ENCODE measurements at places on chromosomes 13 and 19.
A peak's percentile ranks its signal among the peaks of the same experiment; 100 is the strongest.

DNA sequence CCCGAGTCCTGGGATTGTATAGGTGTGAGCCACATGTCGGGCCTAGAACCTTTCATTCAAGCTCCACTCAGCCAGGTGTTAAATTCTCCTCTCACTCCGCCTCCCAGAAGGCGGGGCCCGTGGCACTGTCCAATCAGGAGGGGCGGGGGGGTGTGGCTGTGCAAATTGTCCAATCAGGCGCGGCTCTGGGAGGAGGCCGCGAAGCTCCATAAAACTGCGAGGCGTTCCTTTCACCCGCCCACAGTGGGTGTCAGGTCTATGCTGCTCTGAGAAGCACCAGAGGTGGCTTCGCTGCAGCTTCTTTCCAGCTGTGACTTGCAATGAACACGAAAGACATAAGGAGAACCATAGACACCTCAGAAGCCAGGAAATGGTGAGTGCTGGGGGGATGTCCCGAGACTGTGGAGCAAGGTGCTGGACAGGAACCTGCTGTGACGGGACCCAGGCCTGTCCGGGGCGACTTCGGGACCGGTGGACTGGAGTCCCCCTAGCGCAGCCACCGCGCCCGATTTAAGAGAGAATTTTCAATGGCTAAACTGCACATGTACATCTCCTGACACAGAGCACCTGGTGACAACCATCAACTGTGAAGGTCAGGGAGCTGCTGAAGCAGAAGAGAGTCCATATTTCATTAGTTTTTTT is 3.0 kb upstream of the ZNF136 start:
- DNase-seq: no peak

DNA sequence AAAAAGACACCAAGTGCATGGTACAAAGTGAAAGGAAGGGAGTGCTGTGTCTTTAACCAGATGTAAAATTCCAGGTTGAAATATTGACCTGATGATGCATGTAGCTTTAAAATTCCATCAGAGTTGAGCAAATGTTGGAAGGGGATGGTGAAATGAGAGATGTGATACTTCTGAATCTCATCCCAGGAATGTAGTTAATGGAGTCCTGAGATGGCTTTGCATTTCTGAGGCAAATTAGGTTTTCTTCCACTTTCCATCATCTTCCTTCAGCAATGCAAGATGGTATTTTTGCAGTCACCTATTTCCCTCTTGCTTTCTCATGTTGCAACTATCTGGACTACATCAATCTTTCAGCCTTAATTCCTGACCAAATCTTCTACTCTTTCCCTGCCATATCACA is 194.1 kb upstream of the MIR17HG start:
- no peak for DNase-seq

DNA sequence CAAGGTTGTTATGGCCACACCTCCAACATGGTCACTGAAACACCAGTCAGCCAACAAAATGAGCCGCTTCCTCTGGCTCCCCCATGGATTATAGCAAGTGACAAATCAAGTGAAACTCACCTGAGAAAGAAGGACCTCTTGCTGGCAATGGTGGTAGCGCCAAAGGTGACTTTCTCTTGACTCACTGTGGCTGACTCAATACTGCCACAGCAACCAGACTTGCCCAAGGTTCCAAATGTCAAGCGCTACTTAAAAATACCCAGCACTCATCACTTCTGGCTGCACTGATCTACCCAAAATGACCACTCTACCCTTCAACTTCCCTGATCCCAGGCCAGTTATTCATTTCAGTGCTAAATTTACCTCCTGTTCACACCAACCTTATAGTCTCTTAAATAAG is 495.5 kb downstream of the FOXO1 start:
- DNase-seq: no peak

GRCh38 chr13:51167393-51168191 is 54.6 kb upstream of the FAM124A start:
- no peak for DNase-seq

GRCh38 chr19:39038098-39038497 is 5.7 kb upstream of the FBXO27 start:
- no peak for DNase-seq

DNA sequence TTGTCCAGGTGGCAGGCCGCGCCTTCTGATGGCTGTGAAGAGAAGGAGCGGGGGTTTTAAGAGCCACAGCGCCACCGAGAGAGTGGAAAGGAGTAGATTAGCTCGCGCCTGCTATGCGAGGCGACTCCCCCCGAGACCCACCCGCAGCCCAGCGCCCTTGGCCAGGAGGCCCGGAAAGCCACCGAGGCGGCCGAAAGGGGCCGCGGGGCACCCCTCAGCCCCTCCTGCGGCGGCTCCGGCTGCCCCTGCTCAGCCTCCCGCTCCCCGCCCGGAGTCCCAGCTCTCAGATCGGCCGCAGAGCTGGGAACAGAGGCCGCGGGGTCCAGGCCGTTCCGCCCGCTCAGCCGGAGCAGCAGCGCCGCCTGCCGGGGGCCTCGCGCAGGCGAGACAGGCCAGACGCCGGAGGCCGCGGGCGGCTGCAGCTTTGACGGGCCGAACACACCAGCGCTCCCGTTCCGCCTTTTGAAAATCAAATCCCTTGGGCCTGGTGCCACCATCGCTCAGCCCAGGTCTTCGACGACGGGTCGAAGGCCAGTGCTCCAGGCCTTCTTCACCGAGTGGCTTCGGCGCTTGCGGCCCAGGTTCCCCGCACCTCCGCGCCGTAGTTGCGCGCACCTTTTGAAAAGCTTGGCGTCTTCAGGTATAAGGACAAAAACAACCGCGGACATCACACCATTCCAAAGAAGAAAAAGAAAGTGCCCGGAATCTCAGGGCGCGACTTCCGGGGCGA is 15.3 kb downstream of the CDX2 start:
- peak; percentile 32 for DNase-seq

GRCh38 chr13:81246556-81246955 is 905.6 kb upstream of the SPRY2 start:
- DNase-seq: no peak

- DNase-seq: peak; percentile 45
Observed at GRCh38 chr13:21638319-21639282, 32.3 kb upstream of the FGF9 start.

Measured in CD4-positive, alpha-beta T cell treated with Interleukin-4 for 4 hours (primary cell).